ENCODE measurements at places on chromosomes 13 and 19.

DNA sequence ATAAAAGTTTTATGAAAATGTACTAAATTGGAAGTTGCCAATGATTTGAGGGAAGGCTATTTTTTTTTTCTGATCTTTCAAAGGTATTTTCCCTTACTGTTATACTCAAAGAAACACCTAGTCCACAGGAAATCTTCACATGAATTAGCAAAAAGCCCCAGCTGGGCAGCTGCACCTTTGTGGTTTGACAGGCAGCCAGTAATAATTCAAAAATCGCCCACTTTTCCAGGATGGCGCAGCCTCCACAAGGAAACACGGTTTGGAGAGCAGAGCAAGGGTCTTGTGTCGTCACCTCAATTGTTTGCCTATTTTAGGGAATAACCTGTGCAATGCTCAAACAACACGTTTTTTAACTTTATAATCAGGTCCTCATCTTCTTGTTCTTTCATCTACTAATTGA lies 324.9 kb upstream of the GPC6 start:
- DNase-seq = no peak

- DNase-seq = no peak
Observed at GRCh38 chr19:48551437-48552302, at the start of gene SULT2B1. Gene SULT2B1 (plus strand): TSS chr19:48552172. CDS start chr19:48552253, 81 bp downstream.

DNA sequence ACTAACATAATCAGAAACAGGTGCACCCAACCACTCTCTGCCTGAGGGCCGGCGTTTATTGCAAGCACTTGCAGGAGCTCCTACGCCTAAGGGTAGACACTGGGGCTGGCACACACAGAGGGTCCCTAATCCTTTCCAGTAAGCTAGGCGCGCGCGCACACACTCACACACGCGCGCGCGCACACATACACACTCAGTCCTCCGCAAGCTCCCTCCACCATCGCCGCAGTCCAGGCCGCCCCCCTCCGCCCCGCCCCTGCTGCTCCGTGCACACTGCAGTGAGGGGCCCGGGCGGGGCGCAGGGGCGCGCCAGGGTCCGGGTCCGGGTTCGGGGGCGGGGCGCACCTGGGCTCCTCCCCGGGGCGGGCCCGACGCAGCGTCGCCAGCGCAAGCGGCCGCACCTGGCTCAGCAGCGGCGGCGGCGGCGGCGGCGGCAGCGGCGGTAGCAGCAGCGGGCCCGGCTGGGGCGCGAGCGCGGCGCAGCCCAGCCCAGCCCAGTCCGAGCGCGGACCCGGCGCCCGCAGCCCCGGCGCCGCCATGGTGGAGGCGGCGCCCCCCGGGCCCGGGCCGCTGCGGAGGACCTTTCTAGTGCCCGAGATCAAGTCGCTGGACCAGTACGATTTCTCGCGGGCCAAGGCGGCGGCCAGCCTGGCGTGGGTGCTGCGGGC lies at the start of gene CAMSAP3:
TSS of gene CAMSAP3 (plus strand) at position 398 of the 668 bp plus-strand sequence. CDS start at position 538, 140 bp downstream.
- no peak for DNase-seq

GRCh38 chr19:29687244-29687896 lies 22.1 kb downstream of the PLEKHF1 start:
- no peak for DNase-seq

DNA sequence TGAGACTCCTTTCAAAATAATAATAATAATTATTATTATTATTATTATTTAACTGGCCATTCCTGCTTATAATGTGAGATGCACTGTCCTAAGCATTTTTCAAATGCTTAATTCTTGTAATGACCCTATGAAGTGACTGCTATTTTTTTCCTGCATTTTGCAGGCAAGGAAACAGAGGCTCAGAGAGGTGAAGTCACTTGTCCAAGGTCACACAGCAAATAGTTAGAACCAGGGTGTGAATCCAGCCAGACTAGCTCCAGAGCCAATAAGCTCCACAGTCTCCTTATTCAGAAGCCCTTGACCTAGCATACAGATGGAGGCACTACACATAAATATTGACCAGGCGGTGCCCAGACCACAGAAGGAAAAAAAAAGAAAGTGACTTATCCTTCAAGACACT lies 77.5 kb upstream of the CACNA1A start:
- DNase-seq = no peak

GRCh38 chr19:44954278-44954648 lies 917 bp upstream of the CLPTM1 start:
- DNase-seq = no peak

- DNase-seq = no peak
Observed at GRCh38 chr19:7706188-7706954, 4.4 kb upstream of the FCER2 start.

- DNase-seq = no peak
Observed at GRCh38 chr13:85427416-85427815, 371.8 kb downstream of the SLITRK6 start.

DNA sequence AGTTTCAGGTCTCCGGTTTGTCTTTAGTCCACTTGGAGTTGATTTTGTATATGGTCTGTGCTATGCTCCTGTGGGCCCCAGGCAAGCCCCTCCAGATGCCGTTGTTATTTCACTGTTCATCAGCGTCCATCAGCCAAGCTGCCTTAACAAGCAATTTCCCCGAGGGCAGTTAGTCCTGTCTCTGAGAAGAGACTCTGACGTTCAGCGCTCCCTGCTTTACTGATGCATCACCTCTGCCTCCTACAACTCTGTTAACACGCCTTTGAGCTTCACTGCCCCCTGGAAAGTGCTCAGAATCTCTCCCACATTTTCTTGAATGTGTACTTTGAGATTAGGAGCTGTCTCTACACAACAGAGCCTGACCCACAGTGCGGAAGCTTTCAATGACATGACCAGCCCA lies 41.8 kb upstream of the UBAC2 start:
- no peak for DNase-seq

GRCh38 chr13:77918391-77919245 lies at the start of gene EDNRB:
Gene EDNRB (minus strand): TSS chr13:77918831. CDS start chr13:77918573, 258 bp downstream.
- no peak for DNase-seq

- no peak for DNase-seq
Observed at GRCh38 chr13:22812793-22813192, 368.0 kb upstream of the SGCG start.
